Right ventricle myocardium superior (tissue), 1 donor: ENCODE measurements at places on chromosomes 7 and 10. TPM values are rescaled to one million over a fixed set of nuclear protein-coding genes. Genes with fewer than 3 reads are reported as not detected.

Gene PGAM2
- total RNA-seq = 1,131 TPM

Gene DNAJB9
- 31.3 TPM for total RNA-seq

Gene KIAA1549
- 2.1 TPM for total RNA-seq

Gene PITX3
- 3.4 TPM for total RNA-seq

Gene EGR2
- 0.19 TPM for total RNA-seq

Gene CHST3
- total RNA-seq = 15.4 TPM

Gene TDRD1
- total RNA-seq = 5.8 TPM

Gene ZNF804B
- not detected for total RNA-seq

Gene PRF1
- total RNA-seq = 2.2 TPM

Gene TSPAN13
- total RNA-seq = 14.8 TPM

Gene PLEKHS1
- not detected for total RNA-seq

Gene ZDHHC4
- total RNA-seq = 40.8 TPM

Gene MET
- 14.3 TPM for total RNA-seq

Gene HOXA7
- total RNA-seq = not detected

Gene ITPRID1
- total RNA-seq = not detected

Gene MMD2
- not detected for total RNA-seq

Gene VPS37D
- 2.7 TPM for total RNA-seq

Gene ZNF138
- 4.8 TPM for total RNA-seq

Gene GPER1
- total RNA-seq = 2.5 TPM

Gene FRMPD2
- 0.11 TPM for total RNA-seq

Gene ELFN1
- 10.8 TPM for total RNA-seq

Gene FOXP2
- total RNA-seq = 2.3 TPM

Gene MAP3K8
- 7.3 TPM for total RNA-seq

Gene TCERG1L
- not detected for total RNA-seq

Gene RBP3
- total RNA-seq = not detected

Gene LRRC17
- total RNA-seq = 1.0 TPM

Gene CHN2
- total RNA-seq = 17.7 TPM

Gene CTBP2
- total RNA-seq = 29.4 TPM
